ENCODE measurements at places on chromosomes 1 and 21. TPM values are rescaled to one million over a fixed set of nuclear protein-coding genes. Genes with fewer than 3 reads are reported as not detected.
A peak's percentile ranks its signal among the peaks of the same experiment; 100 is the strongest.

DCST2 gene
- not detected for total RNA-seq

DNA sequence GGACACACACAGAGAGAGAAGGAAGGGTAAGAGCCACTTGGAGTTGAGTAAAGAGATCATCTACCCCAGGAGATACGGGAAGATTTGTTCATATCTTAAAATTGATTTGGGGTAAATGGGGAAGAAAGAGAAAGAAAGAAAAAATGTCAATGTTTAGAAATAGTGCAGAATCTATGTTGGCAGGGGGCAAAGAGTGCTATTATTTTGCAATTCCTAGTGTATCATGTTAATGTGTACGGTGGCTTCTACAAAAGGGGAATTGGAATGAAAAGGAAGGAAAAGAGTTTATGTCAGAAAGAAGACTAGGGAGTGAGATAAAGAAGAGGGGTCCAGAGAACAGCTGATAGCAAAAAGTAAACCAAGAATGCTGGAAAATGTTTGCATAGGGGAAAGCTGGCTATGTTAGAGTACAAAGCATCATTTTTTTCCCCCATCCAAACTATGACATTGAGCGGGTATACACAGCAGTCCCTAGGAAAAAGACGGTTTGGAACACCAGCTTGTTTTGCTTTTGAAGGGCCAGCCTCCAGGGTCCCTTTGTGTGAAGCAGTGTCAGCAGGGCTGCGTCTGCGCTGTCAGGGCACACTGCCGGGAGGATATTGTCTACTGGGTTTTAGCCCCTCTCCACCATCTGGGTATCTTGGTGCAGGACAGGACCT lies 10.8 kb downstream of the LRRC8D start:
- DNase-seq = no peak

GRCh38 chr1:81125672-81126071 lies 675.1 kb upstream of the ADGRL2 start:
- DNase-seq = no peak

DNA sequence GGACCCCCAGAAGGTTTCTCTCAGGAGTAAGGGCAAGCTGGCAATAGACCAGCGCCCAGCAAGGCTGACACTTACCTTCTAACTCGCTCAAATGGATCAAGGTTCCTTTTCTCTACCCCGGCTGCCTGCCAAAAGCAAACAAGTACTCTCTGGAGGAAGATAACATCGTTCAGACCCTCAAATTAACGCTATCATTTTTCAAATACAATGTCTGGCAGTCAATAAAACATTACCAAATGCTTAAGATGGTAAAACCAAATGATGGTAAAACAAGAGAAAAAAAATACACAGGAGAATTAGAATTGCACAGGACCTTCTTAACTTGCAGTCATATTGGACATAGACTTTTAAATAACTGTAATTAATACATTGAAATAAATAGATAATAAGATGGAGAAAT lies 148.1 kb downstream of the SPATA46 start:
- no peak for DNase-seq

GRCh38 chr1:107141491-107142126 lies 770 bp downstream of the NTNG1 start:
- DNase-seq = peak; percentile 12

GRCh38 chr21:45592208-45592619 lies 50.0 kb upstream of the SLC19A1 start:
- DNase-seq = peak; percentile 60

GRCh38 chr1:7341145-7341905 lies 429.8 kb upstream of the VAMP3 start:
- peak; percentile 36 for DNase-seq

- DNase-seq = no peak
Measured at GRCh38 chr1:7422081-7422480, 349.0 kb upstream of the VAMP3 start.

Measured in cerebellum (tissue), 4 donors.